Stimulated activated naive CD4-positive, alpha-beta T cell (primary cell): ENCODE measurements at places on chromosomes 12 and 14.

DNA sequence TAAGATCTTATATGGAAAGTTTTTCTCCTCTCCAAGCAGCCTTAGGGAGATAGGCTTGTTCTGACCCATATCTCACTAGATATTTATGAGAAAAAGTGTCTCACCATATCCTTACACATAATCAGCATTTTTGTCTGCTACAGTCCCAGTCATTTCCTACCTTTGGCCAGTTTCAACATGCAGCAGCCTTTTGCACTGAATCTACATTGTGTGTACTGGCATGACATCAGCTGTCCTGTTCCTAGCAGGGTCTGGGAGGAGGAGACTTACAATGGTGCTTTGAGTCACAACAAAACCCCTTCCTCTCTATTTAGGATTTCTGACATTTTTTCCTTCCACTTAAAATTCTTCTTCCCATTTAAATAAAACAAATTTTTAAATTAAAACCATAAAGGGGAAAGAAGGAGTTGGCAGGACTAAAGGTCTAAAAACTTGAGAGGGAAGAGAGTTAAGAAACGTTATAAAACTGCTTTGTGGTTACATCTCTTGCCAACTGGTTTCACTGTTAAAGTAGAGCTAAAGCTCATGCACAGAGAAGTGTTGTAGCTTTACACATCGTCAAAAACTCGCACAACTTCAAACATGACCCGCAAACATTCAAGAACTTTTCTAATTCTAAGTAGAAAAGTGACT is 53.3 kb upstream of the CERS5 start:
- DNase-seq, result no peak

GRCh38 chr14:38089123-38089522 is 118.6 kb upstream of the SSTR1 start:
- DNase-seq, result no peak

DNA sequence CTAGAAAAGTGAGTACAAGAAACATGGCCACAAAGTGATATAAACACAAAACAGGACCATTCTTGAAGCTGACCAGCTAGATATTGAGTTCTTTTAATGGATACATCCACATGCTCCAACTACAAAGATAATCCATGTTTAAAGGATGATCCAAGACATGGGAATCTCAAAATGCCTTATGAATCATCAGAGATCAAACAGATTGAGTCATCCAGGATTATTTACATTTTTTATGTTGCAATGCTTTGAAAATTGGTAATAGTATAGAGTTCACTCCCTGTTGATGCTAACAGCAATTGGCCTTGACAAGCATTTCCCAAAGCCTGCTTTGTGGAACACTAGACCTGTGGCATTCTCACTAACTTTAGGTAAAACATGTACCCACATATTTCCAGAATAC is 293.0 kb upstream of the TBX3 start:
- no peak for DNase-seq

DNA sequence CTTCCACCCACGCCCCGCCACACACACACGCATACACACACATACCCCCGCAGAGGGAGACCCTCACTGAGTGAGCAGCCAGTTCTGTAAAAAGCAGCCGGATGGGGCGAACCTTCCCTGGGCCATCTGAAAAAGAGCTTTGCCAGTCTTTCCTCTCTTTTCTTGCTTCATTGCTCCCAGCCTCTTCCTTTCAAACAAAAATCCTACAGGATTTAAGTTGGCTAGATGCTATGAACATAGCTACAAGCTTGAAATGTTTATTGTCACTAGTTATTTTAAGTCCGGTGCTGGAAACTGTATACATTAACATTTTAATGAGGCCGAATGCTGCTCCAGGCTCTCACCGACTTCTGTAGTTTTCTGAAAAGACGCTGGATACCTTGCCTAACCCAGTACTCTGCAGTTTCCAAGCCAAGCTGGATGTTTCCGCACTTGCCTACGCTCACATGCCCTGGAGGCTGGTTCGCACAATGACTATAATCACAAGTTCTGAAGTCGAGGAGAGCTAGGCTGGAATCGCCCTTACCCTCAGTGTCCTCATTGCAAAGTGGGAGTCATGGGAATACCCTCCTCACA is 39.2 kb downstream of the LTBP2 start:
- no peak for DNase-seq

DNA sequence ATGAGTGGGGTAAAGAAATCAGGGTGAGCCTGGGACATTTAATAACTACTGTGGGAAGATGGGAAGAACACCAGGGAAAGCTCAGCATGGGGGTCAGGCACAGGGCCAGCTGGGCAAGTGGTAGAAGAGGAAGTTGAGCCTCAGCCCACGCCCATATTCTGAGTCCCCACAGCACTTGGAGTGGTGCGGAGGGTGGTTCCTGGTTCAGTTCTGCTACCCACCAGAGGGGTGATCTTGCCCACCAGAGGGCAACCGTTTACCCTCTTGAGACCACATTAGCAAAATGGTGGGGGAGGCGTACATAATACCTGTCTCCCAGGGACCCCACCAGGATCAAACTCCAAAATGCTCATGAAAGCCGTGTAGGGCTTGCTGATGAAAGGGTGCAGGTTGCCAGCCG is 16.8 kb upstream of the ANKRD33 start:
- no peak for DNase-seq

DNA sequence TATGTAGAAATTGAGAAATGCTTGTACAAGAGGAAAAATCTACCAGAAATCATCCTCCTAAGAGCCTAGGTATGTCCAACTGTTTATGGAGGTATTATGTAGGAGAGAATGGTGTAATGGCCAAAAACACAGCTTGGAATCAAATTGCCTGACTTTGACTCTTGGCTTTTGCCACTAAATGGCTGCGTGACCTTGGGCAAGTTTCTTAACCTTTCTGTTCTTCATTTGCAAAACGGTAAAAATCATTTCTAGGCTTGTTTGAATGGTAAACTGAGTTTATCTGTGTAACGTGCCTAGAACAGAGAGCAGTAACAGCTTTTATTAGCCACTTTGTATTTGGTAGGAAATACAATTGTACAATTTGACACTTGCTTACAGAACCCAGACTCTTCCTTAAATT is 4.9 kb upstream of the GRIP1 start:
- DNase-seq, result no peak
